ENCODE measurements at places on chromosomes 6 and 20. TPM values are rescaled to one million over a fixed set of nuclear protein-coding genes. Genes with fewer than 3 reads are reported as not detected.

The SAMD5 gene
- total RNA-seq, result 0.05 TPM

The AVP gene
- not detected for total RNA-seq

The VSTM2L gene
- total RNA-seq, result 0.09 TPM

The MOG gene
- not detected for total RNA-seq

The SOX18 gene
- 0.84 TPM for total RNA-seq

The GNL1 gene
- total RNA-seq, result 80.9 TPM

The CD164 gene
- total RNA-seq, result 256 TPM

The BEND6 gene
- not detected for total RNA-seq

The PHACTR3 gene
- total RNA-seq, result not detected

The FAM110A gene
- 13.3 TPM for total RNA-seq

The POLH gene
- 34.2 TPM for total RNA-seq

The PLN gene
- not detected for total RNA-seq

The ACTL10 gene
- 3.7 TPM for total RNA-seq

The RHAG gene
- total RNA-seq, result not detected

The BTNL2 gene
- not detected for total RNA-seq

The SLC17A1 gene
- total RNA-seq, result 0.28 TPM

The LKAAEAR1 gene
- 0.23 TPM for total RNA-seq

The RIMS4 gene
- total RNA-seq, result not detected

The RBM24 gene
- total RNA-seq, result not detected

The DUSP15 gene
- total RNA-seq, result not detected

The UBE2J1 gene
- total RNA-seq, result 31.6 TPM

All from activated CD4-positive, alpha-beta T cell treated with anti-CD3 and anti-CD28 coated beads, Interleukin-2, amount 10 ng/mL, durations not matched to agents 24 days and 14 days (primary cell).